ENCODE measurements at places on chromosomes 5 and 9.

DNA sequence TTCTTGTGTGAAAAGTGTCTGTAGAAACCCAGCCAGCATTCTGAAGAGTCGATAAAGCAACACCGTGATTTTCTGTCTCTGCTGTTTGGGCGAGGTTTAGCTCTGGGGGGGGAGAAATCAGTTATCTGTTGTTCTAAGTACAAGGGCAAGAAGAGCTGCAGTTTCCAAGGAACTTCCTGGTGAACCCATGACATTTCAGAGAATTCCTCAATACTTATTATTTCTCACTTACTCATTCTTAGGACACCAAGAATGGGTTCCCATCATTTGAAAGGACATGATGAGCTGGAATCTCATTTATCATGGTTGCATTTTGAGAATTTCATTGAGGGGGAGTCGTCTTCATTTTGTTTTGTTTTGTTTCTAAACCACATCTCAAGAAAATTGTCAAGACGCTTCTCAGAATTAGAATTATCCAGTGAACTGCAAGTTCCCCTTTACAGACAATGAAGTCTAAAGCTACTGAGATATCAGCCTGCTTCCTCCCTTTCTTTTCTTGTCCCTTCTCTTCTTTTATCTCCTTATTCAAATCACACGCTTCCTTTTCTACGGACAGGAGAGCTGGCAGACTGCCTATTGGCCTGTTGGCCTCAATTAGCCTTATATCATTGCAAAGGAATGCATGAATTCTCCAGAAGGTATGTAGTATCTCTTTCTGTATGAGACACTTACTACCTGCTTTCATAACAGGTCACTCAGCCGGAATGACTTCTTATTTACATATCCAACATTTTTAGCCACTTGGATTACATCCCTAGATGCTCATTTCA lies 53.7 kb downstream of the ZNF462 start:
- DNase-seq, result no peak

- no peak for DNase-seq
These were observed 142.5 kb upstream of the VLDLR start for GRCh38 chr9:2479056-2479565.

DNA sequence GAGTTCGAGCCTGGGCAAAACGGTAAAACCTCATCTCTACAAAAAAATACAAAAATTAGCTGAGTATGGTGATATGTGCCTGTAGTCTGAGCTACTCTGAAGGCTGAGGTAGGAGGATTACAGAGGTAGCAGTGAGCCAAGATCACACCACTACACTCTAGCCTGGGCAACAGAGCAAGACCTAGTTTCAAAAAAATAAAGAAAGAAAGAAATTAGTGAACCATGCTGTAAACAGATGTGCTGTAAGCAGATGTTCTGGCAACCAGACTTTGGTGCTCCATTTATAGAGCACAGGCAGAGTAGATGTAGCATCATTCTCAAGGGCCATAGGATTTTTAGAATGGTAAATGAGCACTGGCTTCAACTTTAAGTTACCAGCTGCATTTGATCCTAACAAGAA lies 115.4 kb downstream of the ST8SIA4 start:
- DNase-seq, result no peak

DNA sequence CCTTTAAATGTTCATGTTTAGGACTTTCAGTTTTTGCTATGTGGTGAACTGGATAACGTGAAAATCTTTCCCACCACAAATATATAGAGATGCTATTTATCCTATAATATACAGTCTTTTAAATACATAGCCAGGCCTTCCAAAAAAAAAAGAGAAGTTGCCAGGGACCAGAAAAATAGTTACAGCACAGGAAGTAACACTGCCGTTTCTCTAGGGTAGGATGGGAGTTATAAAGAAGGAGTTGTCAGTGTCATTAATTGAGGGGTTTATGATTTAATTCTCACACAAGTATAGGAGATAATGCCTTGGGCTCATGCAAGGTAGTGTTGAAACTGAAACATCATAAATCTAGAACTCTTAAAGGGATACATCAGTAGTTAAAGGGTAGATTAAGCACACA lies 83.9 kb downstream of the LRRC70 start:
- DNase-seq, result no peak

DNA sequence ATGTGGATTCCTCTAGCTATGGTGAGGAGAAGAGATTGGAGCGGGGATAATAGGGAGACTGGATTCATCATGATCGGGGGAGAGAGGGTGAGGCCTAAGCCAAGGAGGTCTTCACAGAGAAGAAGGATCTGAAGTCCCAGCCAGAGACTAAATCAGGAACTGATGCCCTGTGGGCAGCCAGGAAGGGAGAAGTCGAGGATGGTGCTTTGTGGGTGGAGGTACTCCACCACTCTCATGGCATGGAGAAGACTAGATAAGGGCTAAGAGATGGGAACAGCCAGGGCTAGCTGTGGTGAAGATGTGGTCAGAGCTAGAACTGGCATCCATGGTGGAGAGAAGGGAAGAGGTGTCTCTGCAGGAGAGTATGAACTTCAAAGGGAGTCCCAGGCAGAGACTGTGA lies 3.0 kb upstream of the RGS14 start:
- no peak for DNase-seq

DNA sequence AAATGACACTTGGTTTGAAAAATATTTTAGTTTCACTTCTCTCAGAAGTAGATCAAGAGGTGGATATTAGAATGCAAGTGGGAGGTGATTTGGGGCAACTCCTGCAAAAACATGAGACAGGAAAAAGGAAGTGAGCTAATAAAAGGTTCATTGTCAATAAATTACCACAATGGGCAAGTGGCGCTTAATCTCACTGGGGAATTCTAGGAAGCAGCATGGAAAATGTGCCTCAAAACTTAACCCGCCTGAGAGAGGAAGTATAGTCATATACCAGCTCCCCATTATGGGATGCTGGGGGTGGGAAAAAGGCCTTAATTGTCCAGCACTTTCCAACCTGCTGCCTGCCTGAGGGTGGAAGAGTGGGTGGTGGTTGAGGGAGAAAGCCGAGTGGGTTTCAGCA lies 204.1 kb downstream of the ELAVL2 start:
- DNase-seq, result no peak

DNA sequence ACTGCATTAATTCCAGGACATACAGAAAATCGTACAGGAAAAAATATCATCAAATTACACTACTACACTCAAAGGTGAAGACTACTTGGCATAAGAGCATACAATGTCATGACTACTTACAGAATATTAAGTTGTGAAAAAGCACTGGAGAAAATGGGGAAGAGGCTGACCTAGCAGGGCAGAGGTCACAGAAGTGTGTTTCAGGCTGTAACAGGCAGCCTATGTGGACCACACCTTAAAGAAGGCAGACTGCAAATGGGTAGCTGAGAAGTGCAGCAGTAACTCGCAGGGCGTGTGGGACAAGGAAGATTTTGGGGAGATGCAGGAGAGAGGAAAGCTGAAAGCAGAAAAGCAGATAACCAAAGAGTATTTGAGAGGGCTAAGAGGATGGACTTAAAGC lies 167.0 kb upstream of the PIK3R1 start:
- no peak for DNase-seq

- no peak for DNase-seq
These were observed 54.1 kb downstream of the PWWP2A start for GRCh38 chr5:160064995-160065614.

- no peak for DNase-seq
These were observed 11.7 kb downstream of the SPIN1 start for GRCh38 chr9:88399966-88400365.

GRCh38 chr9:134687556-134687955 lies 46.0 kb downstream of the COL5A1 start:
- DNase-seq, result no peak

DNA sequence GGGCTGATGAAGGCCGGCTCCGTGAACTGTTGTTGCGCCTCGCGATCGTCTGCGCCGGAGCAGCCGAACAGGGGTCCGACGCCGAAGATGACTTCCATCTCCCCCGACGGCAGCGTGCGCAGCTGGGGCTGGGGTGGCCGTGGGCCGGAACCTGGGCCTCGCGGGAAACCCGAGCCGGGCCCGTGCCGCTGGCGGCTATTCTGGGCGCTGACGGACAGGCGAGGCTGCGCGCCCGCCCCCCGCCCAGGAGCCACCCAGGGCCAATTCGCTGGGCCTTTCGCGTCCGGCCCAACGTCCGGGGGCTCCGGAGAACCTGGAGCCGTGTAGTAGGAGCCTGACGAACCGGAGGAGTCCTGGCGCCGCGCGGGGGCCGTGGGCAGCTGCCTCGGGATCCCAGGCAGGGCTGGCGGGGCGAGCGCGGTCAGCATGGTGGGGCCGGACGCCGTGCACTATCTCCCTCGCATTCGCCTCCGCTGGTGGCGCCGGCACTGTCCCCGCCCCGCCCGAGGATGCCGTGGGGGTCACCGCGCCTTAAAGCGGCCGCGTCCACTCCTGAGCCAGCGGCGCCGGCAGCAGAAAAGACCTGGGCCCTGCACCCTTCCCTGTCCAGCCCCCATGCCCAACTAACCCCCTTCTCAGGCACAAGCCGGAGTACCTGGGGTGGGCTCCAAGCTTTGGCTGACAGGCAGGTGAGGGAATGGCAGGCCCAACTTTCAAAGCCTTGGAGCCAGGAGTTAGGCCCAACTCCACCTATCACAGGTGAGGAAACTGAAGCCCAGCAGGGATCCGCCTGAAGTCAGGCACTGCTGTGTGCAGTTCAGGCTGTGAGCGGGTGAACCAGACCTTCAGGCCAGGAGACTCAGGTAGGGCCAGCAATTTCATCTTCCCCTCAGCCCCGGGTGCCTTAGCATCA lies at the start of gene PROB1:
TSS of gene PROB1 (minus strand) at position 451 of the 913 bp plus-strand sequence. CDS start at position 428, 23 bp downstream.
- DNase-seq, result no peak

GRCh38 chr5:147504011-147504410 lies 5.9 kb downstream of the DPYSL3 start:
- no peak for DNase-seq

- no peak for DNase-seq
These were observed 144.7 kb upstream of the MPDZ start for GRCh38 chr9:13424204-13424603.

DNA sequence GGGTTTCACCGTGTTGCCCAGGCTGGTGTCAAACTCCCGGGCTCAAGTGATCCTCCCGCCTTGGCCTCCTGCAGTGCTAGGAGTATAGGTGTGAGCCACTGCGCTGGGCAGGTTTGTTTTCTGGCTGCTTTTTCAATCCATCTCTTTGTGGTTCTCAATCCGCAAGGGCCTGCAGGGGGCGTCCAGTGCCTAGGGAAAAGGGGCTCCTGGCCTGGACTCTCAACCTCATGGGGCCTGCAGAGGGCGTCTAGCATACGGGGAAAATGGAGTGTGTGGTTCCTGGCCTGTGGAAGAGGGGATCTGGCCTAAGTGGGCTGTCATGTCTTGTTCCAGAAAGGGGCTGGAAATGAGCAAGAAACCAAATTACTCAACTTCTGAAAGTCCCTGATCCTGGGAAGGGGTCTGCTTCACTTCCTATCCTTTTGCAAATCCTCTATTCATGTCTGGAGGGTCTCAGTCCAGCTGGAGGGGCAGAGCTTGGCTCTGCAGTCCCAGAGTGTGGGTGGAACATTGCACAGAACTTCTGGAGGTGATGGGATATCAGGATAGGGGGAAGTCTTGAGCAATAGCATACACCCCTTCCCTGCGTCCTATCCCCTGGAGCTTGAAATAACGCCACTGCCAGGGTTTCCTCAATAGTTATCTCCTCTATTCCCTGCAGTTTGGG lies 12.7 kb upstream of the CCL27 start:
- no peak for DNase-seq

- DNase-seq, result no peak
These were observed 38.9 kb downstream of the PRRC2B start for GRCh38 chr9:131432597-131433301.

DNA sequence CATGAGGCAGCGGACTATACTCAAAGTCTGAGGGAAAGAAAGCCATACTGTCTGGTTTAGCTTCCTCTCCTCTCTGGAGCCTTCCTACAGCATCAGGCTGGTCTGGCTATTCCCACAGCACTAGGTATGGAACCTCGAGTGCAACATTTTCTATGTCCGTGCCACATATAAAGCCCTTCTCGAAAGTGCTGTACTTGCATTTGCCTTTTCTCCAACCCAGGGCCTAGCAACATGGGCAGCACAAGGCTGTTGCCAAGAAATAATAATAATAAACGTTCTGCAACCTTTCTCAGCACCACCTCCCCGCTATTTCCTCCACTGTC lies 804 bp downstream of the MED10 start:
- DNase-seq, result no peak

DNA sequence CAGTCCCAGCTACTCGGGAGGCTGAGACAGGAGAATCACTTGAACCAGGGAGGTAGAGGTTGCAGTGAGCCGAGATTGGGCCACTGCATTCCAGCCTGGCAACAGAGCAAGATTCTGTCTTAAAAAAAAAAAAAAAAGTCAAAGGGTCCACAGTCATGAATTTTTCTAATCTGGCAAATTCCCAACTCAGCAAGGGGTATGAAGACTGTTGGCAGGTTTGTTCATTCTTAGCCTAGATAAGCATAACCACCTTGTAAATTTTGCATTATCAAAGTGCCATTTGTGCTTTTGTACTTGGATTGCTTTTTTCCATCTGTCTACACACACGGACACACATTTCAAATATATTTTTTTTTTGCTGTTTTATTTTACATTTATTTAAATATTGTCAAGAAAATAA lies 299.8 kb upstream of the NUDT12 start:
- no peak for DNase-seq

GRCh38 chr5:154133591-154133990 lies 56.9 kb upstream of the GALNT10 start:
- DNase-seq, result no peak

- no peak for DNase-seq
These were observed 22.6 kb upstream of the PHF19 start for GRCh38 chr9:120899490-120900068.

DNA sequence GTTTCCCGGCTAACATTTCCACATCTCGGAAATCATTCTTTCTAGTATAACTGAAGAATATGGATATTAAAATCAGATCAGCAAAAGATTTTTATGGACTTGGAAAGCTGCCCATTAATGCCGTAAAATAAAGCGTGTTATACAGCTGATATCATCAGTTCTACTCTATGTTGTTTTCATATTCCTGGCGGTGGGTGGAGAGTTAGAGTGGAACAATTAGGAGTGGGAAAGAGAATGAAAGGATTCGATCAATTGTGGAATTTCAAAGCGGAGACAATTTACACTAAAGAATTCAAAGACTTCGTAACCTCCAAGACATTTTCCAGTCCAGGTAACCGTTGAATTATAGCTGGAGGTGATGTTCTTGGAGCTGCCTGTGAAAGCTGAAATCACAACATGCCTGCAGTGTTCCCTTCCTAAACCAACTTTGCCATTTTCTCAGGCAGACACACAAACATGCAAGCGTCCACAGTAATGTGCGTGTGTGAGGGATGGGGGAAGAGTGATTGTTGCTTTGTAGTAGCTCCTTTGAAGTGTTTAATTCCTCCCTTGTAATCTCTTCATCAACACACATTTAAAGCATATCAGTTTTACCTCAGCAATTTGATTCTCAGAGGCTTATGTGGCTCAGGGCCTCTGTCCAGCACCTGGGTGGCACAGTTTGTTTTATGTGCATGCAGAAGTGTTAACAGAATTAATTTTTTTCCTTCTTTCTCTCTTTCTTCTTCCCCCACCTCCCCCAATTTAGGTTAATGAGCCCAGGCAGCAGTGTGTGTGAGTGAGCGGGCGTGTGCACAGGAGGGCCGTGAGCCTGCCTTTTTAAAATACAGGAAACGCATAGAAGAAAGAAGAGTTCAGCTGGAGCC lies 544.1 kb downstream of the RAB3C start:
- DNase-seq, result peak; percentile 12
